ENCODE measurements at places on chromosomes 1 and 21.

- no peak for DNase-seq
Measured at GRCh38 chr1:202186327-202186726, 7.3 kb upstream of the LGR6 start.

- no peak for DNase-seq
Measured at GRCh38 chr1:232915212-232915611, 35.2 kb upstream of the NTPCR start.

DNA sequence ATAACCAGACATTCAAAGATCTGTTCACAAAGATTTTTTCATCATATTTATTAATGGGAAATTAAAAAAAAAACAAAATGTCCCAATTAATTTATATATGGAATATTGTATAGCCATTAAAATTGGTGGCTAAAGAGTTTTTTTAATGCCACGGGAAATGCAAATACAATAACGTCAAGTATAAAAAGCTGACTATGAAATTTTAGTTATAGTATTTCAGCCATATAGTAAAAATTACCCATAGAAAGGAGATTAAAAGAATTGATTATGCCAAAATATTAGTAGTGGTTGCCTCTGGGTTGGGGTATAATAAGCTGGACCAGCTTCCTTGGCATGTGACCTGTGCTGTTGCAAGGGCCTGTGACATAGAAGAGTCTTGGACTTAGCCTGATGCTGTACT, 78.8 kb downstream of the KCTD3 start:
- DNase-seq, result no peak

- DNase-seq, result no peak
Measured at GRCh38 chr1:203667616-203668015, 41.0 kb downstream of the ATP2B4 start.

GRCh38 chr1:206558794-206559671, 51.7 kb downstream of the RASSF5 start:
- DNase-seq, result no peak

DNA sequence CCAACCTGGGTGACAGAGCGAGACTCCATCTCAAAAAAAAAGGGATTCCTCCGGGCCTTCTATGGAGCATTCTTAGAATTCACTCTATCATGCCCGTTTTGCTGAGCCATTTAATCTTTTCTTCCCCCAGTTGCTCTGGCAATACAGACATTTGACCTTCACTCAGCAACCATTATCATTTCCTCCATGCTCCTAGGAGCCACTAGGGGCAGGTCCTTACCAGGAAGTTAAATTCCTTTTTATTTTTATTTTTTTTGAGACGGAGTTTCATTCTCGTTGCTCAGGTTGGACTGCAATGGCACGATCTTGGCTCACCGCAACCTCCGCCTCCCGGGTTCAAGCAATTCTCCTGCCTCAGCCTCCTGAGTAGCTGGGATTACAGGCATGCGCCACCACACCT, 9.7 kb upstream of the CGN start:
- no peak for DNase-seq

DNA sequence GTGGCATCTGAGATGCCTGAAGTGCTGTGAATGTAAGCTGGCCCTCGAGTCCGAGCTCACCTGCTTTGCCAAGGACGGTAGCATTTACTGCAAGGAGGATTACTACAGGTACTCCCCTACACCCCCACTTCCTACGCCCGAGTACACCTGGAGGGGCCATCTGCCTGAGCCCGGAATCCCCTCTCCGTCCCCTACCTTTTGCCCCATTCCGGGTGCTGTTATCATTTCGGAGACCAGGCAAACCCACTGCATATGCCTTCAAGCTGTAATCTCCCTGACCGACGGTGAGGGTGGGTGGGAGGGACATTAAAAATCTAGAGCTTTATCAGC, 2.9 kb downstream of the LHX9 start:
- peak; percentile 45 for DNase-seq

DNA sequence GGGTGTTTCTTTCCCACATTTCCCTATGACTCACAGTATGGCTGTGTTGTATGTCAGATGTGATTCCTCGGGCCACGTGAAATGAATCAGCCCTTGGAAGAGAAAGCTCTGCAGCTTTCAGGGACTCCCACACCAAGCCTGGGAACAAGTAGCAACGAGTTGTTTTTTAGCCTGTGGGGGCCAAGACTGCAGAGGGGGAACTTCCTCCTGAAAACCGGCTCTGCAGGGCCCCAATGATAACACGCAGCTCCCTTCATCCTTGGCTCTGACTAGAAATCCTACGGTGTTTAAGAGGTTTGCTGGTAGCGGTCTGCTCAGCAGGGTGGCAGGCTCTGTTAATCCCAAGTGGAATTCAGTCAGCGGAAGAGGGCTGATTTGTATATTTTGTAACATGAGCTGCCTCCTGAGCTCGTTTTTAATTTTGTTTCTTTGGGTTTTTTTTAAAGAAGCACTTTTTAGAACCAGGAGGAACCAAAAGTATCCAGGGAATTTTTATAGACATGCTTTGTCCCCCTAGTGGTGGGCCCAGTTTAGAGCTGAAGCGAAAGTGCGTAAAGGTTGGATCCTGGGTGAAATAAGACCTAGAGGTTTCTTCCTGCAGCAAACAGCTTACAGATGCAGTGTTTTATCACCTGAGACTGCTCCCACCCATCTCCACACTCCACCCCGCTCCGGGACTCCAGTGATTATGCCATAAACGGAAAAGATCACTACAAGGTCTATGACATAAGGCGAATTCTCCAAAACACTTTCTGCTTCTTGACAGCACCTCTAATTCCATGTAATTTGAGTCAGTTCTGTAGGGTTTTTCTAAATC, 48.8 kb downstream of the LAMC2 start:
- no peak for DNase-seq

- no peak for DNase-seq
Measured at GRCh38 chr21:34809822-34810221, 141.0 kb downstream of the CLIC6 start.

DNA sequence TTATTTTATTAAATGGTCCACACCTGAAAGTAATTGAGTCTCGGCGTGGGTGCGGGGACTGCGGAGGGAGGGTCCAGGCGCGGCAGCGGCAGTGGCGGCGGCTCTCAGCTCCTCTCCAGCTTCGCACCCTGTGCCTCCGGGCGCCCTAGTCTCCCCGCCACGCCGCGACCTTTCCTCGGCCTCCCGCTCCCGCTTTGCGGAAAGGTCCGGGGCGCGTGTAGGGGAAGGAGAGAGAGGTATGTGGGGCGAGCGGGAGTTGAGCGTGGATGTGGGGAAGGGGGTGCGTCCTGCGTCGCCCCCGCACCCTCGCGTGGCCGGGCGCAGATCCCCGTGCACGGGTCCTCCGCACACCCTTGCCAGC, 13.4 kb upstream of the ALX3 start:
- DNase-seq, result no peak

GRCh38 chr1:21685946-21686678, 17.0 kb upstream of the RAP1GAP start:
- no peak for DNase-seq

GRCh38 chr1:155002464-155003226, at the start of gene ZBTB7B:
TSS of gene ZBTB7B (plus strand) at chr1:155002802. CDS start at chr1:155014661, 11,859 bp downstream.
- DNase-seq, result peak; percentile 48

- DNase-seq, result peak; percentile 74
Measured at GRCh38 chr1:154325583-154326545, 539 bp downstream of the ATP8B2 start.

- peak; percentile 9 for DNase-seq
Measured at GRCh38 chr1:226630592-226630991, 82.0 kb downstream of the STUM start.

- peak; percentile 40 for DNase-seq
Measured at GRCh38 chr1:94819945-94820746, at the start of gene SLC44A3. TSS of gene SLC44A3 (plus strand) at chr1:94820357. CDS start at chr1:94820452, 95 bp downstream.

GRCh38 chr1:245800901-245801605, 646.3 kb downstream of the KIF26B start:
- no peak for DNase-seq

- no peak for DNase-seq
Measured at GRCh38 chr1:59249396-59250137, 47.3 kb upstream of the FGGY start.

- no peak for DNase-seq
Measured at GRCh38 chr1:200670242-200671118, 773 bp upstream of the DDX59 start.

DNA sequence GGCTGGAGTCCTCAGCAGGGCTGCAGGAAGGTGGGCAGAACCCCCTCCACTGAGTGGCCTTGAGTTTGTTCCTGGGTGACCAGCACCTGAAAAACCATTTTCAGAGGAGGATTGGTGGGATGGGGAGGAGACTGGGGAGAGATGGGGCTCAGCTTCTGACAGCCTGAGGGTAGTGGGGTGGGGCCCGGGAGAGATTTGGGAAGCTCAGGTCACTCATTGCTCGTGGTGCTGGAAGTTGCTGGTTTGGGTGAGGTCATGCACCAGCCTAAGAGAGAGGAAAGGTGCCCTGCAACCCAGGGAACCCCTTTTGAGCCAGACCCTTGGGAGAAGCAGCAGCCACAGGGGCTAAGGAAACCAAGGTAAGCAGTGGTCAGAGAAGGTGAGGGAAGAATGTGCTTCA, 100.8 kb downstream of the EBNA1BP2 start:
- DNase-seq, result no peak

DNA sequence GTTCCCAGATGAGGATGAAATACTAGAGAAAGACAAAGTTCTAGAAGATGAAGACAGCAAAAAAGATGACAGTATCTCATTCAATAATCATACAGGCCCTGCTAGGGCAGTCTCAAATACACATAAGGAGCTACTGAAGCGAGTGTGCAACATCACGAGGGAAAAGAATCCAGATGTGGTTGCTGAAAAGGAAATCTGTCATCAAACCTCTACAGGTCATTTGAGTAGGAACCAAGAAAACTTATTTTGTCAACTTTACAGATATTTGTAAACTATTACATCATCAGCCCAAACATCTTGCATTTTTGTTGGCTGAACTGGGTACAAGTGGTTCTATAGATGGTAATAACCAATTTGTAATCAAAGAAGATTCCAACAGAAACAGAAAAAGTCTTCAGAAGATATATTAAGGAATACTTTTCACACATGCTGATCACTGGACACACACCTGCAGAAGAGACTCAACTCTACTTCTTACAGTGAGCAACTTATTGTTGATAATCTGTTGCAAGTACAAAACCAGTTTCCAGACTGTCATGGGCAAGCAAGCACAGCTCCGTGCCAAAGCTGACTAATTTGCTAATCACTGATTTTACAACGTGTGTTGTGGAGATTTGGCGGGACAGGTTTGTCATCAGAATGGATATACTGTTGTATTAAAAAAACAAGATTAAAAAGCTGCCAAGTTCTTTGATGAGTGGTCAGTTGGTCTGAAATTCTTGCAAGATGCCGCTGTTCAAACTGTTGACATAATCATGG, 42.1 kb downstream of the TRIM33 start:
- DNase-seq, result no peak

- peak; percentile 35 for DNase-seq
Measured at GRCh38 chr1:37476460-37477197, 2.2 kb downstream of the ZC3H12A start.

DNA sequence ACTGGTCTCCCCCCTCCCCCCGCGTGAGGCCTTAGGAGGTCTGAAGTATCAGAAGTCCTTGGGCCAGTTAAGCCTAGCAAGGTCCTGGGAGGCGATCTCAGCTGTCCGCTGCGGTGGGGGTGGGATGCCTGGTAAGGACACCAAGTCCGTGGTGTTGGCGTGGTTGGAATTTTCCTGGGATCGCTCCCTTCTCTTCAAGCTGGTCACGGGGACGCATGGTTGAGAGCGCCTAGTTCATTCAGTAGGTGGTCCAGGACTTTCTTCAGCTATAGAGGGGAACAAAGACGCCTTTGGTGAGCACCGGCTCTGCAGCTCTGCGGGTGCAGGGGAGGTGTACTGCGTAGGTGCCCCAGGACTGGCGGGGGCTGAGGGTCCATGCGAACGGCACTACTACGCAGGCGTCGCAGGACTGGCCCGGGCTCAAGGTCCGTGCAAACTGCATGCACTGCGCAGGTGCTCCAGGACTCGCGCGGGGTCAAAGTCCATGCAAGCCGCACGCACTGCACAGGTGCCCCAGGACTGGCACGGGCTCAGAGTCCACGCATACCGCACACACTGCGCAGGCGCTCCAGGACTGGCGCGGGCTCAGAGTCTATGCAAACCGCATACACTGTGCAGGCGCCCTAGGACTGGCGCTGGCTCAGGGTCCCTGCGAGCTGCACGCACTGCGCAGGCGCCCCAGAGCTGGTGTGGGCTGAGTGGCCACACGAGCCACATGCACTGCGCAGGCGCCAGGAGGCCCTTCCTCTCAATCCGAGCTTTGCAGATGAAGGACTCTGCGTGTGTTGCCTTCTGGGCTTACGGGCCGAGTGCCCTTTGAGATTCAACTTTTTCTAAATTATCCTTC, 36.6 kb upstream of the HMGN1 start:
- peak; percentile 75 for DNase-seq

DNA sequence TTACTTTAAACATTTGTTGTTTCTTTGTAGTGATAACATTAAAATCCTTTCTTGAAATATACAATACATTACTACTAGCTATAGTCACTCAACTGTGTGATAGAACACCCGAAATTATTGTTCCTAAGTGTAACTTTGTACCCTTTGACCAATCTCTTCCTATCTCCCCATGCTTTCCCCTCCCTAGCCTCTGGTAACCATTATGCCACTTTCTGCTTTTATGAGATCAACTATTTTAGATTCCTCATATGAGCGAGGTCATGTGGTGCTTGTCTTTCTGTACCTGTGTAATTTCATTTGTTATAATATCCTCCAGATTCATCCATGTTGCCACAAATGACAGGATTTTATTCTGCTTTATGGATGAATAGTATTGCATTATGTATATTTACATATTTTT, 629.0 kb downstream of the USP25 start:
- no peak for DNase-seq

- DNase-seq, result no peak
Measured at GRCh38 chr21:37028570-37028969, 22.1 kb downstream of the RIPPLY3 start.

GRCh38 chr1:18705811-18706210, 75.2 kb downstream of the PAX7 start:
- DNase-seq, result no peak

- no peak for DNase-seq
Measured at GRCh38 chr1:165300400-165300903, 56.1 kb downstream of the LMX1A start.

- no peak for DNase-seq
Measured at GRCh38 chr1:17925290-17926237, 170.4 kb downstream of the ACTL8 start.

- peak; percentile 49 for DNase-seq
Measured at GRCh38 chr1:66282343-66282852, 251.6 kb upstream of the SGIP1 start.

GRCh38 chr1:42322577-42322976, 12.5 kb downstream of the FOXJ3 start:
- no peak for DNase-seq

GRCh38 chr21:44464351-44464750, 9.0 kb downstream of the LRRC3 start:
- DNase-seq, result no peak

DNA sequence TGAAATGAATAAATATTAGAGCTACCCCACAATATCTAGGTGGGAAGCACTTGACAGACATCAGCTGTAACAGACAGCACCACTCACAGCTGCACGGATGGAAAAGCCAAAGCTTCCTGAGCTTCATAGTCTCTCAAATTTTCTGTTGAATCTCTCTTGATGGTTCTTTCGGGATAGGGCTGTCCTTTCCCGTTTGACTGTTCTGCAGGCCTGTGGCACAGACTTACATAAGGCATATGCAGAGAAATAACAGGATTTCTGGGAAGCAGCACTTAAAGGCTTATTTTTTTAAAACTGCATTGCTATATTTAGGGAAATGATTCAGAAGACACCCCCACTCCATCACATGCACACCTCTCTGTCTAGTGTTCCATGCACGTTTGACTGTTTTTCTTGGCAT, 77.5 kb downstream of the ZNF648 start:
- DNase-seq, result no peak

Data from activated T-cell treated with anti-CD3 and anti-CD28 coated beads, Interleukin-2, amount 50 U/mL, for 48 hours (primary cell).